ENCODE measurements at places on chromosomes 16 and 17.

DNA sequence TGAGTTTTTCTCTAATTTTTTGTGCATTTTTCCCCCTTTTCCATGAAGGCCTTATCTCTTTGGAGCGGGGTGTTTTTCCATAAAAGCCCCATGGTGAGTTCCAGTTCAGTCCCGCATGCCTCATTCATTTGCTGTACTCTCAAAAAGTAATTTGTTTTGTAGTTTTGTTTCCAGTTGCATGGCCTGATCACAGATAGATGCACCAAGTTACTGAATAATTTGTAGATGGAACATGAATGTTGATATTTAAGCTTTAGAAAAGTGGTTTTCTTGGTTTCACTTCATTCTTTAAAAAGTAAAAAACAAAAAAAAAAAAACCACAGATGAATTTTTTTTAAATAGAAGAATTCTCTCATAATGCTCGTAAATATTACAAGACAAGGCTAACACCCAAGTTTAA, 349.2 kb downstream of the BCAS3 start:
- no peak for DNase-seq

DNA sequence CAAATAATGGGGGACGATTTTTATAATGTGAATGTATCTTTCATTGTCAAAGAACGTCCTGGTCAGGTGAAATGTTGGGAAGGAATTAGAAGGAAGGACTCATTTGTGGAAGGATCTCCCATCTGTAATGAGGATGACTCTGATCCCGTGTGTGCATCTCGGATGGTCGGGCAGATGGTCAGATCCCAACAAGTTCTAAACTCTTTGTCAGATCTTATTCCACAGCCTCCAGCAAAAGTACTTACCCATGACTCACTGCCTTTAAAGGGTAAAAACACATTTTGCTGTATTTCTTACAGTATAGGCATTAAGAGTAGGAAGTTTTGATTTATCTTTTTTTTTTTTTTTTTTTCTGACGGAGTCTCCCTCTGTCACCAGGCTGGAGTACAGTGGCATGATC, 539 bp upstream of the KRTAP4-8 start:
- DNase-seq = no peak

DNA sequence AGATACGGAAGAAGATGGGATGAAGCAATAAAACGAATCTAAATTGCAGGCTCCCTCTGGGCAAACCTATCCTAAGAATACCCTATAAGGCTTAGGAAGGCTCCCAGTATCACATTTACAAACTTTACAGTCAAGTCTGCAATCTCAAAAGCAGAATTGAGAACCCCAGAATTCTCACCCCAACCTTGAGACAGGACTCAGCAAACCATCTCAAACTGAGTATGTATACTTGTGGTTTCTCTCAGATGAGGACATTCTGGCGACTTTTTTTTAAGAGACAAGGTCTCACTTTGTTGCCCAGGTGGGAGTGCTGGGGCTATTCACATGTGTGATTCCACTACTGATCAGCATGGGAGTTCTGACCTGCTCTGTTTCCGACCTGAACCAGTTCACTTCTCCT, 19.3 kb upstream of the ITGA2B start:
- DNase-seq = no peak

- no peak for DNase-seq
Observed at GRCh38 chr17:76993651-76994050, 125.4 kb downstream of the MGAT5B start.

GRCh38 chr16:10538583-10538982, 41.8 kb downstream of the EMP2 start:
- no peak for DNase-seq

- no peak for DNase-seq
Observed at GRCh38 chr17:81667754-81668153, 1.2 kb downstream of the CCDC137 start.

- no peak for DNase-seq
Observed at GRCh38 chr16:53822936-53823529, 119.1 kb downstream of the FTO start.

DNA sequence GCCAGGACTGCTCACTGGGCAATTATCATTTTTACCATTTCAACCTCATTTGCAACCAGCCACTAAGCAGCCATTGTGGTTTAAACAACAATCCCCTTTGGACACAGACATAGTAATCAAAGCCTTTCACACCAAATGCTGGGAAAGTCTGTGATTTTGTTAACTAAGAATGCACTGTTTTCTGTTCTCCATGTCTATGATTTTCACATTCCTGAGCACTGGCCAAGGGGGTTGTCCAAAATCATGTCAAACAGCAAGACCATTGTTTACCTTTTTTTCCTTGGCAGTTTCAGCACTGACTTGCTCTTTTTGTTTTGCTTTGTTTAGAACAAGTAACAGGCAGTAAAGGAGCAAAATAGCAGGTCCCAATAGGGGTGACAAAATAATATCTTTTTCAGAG, 106.3 kb upstream of the SIAH1 start:
- DNase-seq = no peak

DNA sequence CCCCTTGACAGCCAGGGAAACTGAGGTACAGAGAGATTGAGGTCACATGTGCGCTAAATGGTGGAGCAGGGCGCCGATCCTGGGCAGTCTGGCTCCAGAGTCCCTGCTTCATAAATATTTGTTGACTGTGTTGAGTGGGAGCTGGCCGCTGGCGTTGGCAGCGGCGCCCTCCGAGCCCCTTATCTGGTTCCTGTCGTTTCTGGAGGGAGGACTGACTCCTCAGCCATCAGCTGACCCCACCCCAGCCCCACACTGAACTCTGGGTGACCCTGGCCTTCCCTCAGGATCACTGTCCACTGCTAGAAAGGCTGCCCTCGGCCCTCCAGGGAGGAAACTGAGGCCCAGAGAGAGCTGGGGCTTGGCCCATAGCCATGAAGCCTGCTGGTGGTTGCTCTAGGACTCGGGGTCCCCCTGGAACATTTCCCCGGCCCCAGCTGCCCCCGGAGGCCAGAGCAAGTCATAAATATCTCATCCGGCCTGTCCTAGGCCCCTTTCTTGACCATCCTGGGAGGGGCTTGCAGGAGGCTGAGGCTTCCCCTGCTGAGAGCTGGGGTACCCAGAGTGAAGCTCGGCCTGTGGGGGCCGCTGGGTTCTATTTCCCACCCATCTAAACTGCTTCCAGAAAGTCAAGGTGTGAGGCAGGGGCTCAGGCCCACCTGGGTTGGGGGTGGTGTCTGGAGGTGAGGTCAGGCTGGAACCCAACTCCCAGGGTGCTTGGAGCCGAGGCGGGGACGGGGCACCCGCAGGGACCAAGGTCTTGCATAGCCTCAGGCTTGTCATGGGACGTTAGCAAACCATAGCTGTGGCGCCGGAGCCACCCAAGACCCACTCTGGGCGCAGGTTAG, 51.7 kb upstream of the GSE1 start:
- no peak for DNase-seq

DNA sequence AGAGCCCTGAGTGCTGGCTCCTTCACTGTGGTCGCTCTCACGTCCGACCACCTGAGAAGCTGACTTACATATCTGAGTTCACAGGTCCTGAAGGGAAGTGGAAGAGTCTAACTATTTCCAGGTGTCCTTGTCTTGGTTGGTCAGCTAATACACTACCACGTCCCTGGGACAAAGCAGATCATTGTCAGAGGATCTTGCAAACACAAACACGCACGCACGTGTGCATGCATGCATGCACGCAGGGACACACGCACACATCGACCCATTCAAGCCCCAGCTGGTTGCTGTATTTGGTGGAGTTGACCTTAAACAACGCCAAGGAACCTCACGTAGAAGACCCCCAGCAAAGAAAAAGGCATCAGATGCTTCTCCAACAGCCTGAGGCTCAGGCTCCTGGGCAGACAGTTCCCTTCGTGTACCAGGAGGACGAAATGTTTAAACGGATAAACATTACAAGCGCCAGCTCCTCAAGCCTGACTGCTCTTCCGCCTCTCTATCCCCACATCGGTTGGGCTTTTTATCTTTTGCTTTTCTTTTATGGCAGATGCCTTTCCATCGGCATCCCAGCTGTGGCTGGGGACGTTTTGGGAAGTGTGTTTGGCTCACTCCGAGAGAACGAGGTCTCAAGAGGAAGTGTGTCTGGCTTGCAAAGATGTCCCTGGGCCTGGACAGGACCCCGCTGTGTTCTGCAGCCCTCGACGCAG, 95.8 kb downstream of the TBC1D16 start:
- DNase-seq = no peak

- DNase-seq = peak; percentile 55
Observed at GRCh38 chr17:74325743-74326379, at the start of gene KIF19. TSS of gene KIF19 (plus strand) at chr17:74326226. CDS start at chr17:74326350, 124 bp downstream.

DNA sequence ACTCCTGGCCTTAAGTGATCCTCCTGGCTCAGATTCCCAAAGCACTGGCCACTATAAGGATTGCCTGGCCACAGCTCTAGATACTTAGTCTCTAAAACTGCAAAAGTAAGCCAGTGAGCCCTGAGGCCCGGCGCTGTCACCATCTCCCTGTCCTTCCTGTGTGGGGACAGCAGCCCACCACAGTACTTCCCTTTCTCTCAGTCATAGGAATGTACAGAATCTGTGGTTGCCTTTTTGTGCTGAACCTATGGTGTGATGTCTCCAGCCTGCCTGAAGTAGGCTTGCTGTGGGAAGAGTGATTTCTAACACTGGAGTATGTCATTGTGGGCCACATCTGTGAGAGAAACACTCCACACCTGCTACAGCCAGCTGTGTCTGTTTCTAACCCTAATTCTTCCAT, 24.7 kb downstream of the NTAN1 start:
- no peak for DNase-seq

Data from germinal center (tissue), 1 donor.